RCC 7860 (cell line): ENCODE measurements at places on chromosomes 3 and 15.

DNA sequence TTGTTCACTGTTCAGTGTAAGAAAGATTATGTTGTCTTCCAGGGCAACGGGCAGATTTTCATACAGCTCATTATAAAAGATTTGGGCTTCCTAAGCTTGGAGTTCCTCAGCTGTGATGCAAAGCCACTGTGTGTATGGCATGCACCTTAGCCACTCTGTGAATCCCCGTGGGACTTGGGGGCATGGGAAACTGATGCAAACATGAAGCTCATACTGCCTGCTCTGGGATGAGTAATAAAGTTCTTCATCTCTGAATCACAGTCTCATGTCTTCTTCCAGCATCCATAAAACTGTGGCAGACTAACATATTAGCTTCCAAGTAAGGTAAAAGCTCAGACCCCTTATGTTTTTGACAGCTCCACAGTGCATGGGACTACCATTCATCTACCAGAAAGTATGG is 154.3 kb upstream of the RORA start:
- no peak for DNase-seq

- DNase-seq, result no peak
Observed at GRCh38 chr3:46367811-46368210, 2.9 kb upstream of the CCR5 start.

GRCh38 chr3:149415484-149415883 is 38.0 kb upstream of the TM4SF1 start:
- DNase-seq, result no peak

GRCh38 chr3:435161-435560 is 238.6 kb downstream of the CHL1 start:
- no peak for DNase-seq

GRCh38 chr15:63495343-63495742 is 9.1 kb upstream of the USP3 start:
- no peak for DNase-seq

DNA sequence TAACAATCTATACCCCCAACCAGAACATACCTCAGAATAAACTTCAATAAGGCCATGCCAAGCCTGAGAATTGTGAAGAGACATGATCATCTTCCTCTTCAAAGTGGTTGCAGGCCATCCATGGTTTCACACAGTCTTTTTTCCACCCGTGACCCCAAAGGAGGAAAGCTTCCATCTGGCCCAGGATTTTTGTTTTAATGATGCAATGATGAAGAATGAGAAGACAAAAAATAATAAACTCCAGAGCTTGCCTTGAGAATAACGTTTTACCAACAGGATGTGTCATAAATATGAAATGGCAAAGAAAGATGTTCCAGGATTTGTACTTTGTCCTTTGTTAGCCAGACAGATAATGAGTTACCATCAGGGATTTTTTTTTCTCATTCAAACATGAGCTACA is 201.9 kb downstream of the WNT5A start:
- no peak for DNase-seq

GRCh38 chr3:86774082-86774691 is 216.8 kb downstream of the VGLL3 start:
- peak; percentile 23 for DNase-seq

- DNase-seq, result no peak
Observed at GRCh38 chr15:20348900-20349773, 192.5 kb downstream of the GOLGA6L6 start.

DNA sequence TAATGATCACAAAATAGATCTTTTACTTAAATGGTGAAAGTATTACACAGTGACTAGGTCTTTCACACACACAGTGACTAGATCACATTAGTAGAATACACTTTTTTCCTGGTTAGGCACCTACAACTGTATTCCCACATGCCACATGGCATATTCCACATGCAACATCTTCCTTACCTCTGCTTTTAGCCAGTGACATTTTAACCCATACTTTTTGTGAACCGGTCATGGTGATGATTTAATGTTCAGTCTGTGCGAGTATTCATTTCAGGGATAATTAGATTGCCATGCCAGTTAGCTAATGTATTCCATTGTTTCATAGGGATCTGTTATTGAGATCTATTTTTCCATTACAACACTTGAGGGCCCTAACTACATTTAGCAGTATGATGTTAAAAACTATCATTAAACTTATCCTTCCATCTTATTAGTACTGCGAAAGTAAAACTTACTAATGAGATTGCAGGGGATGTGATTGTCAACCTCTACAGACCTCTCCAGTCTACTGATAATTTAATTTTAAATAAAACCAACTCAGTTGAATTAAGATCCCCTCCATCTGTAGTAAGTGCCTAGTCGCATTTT is 28.3 kb downstream of the TSEN2 start:
- no peak for DNase-seq

DNA sequence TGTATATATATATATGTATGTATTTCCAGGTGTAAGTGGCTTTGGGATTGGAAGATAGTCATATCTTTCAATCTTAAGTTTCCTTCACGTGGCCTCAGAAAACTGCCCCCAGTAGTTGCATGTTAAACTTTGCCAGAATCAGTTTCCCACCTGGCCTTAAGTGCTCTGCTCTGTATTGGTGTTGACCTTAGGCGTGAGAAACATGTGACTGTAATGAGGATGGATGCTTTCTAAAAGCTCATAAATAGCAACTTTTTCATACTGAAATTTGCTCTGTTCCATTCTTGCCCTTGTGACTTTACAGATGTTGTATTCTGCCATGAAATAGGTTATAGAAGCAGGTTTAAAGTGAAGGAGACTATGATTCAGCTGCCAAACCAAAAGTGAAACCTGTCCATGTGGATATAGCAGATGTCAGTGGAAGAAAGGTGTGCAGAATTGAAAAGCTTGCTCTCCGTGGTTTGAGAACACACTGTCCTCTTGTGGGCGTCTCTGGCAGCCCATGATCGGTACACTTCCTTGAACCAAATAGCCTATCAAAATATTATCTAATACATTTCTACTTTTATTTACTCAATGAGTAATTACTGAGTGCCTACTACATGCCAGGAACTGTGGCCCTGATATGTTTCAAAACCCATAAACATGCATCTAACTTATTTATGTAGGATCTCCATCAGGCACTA is 15.8 kb downstream of the SCG5 start:
- DNase-seq, result no peak

DNA sequence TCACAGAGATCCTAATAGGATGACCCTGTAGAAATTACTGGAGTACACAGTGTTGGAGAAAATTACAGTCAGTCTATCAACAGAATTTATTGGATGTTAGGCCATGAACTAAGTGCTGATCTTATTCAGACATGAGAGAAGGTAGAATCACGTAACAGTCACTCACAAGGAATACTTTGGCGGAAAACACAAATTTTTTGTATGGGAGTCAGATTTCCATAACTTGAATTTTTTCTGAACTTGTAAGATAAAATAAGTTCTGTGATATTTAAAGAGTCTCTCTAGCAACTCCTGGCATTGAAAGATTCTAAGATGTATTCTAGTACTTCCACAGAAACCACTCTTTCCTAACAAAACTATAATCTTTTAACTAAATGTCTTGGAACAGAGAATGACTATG is 178.8 kb upstream of the MME start:
- no peak for DNase-seq

DNA sequence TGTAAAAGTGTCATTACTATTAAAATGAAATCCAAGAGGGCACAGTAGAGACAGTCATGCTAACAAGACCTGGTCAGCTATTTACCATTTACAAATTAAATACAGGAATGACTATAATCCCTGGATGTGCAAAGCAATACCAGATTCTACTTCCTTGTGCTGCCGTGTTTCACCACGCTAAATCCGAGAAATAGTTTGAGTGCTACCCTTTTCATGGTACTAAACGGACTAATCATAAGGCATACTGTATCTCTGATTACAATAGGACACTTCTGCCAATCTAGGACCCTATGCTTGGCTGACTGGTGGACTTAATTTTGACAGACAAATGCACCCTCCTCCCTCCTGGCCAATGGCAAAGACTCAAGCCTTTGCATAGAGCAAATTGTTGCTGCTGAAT is 63.0 kb upstream of the NR2F2 start:
- DNase-seq, result no peak

DNA sequence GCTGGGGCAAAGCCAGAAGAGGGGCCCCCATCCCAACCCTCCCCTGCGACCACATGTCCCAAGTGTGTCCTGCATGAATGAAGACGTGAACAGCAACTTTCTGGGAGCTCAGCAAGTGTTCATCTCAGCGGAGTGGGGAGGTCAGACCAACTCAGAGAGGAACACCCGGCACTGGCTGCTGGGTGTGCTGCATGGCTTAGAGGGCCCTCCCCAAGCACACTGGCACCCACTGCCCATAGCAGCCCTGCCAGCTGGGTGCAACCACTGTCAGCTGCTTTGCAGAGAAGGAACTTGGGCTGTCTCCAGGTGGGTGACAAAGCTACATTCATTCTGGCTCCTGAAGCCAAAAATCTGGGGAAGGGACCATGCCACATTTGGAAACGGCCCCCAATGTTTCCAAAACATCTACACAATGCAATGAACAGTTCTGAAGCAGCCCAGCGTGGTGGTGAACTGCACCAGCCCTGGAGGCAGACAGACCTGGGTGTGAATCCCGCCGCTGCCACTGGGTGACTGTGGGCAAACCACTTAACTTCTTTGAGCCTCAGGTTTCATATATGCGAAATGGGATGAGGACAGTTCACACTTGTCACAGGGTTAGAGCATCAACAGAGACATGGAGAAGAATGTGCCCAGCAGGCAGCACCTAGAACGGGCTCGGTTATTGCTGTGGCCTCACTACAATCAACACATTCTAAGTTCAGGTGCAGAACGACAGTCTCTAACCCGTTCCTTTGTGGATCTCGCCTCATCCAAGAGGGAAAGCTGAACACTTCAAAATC is 145.4 kb downstream of the NUP210 start:
- DNase-seq, result no peak

GRCh38 chr3:160998581-160998980 is 106.6 kb downstream of the B3GALNT1 start:
- no peak for DNase-seq

- DNase-seq, result no peak
Observed at GRCh38 chr3:126424039-126424717, 29.5 kb downstream of the CFAP100 start.

DNA sequence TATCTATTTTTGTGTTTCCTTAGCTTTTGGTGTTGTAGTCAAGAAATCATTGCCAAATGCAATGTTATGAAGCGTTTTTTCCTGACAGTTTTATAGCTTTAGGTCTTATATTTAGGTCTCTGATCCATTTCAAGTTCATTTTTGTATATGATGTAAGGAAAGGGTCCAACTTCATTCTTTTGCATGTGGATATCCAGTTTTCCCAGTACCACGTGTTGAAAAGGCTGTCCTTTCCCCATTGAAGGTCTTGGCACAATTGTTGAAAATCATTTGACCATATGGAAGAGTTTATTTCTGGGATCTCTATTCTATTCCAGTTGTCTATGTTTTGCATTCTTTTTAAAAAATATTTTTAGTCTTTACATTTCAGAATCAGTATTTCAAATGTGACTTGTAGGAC is 14.6 kb upstream of the SNRPN start:
- DNase-seq, result no peak

DNA sequence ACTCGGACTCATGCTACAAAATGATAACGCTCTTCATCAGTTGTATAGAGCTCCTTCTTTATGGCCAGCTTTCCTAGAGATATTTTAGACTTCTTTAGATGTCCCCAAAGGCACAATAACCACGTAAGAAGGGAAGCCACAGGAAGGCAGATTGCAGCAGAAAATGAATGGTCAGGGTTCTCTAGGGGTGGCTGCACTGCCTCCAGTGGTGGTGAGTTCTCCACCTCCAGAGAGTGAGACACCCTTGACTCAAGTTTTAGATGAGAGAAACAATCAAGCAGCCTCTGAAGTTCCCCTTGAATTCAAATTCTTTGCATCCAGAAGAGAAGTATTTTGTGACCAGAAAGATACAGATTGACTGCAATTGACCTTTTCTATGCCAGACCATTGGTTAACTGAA is 191.5 kb downstream of the TP63 start:
- no peak for DNase-seq

- DNase-seq, result no peak
Observed at GRCh38 chr3:100533176-100533575, 40.8 kb downstream of the TMEM45A start.

GRCh38 chr3:10319804-10320203 is 1.1 kb downstream of the SEC13 start:
- DNase-seq, result no peak

- DNase-seq, result peak; percentile 36
Observed at GRCh38 chr3:124995460-124995994, 60.3 kb downstream of the HEG1 start.

- DNase-seq, result no peak
Observed at GRCh38 chr3:118436697-118437262, 597.9 kb downstream of the IGSF11 start.

DNA sequence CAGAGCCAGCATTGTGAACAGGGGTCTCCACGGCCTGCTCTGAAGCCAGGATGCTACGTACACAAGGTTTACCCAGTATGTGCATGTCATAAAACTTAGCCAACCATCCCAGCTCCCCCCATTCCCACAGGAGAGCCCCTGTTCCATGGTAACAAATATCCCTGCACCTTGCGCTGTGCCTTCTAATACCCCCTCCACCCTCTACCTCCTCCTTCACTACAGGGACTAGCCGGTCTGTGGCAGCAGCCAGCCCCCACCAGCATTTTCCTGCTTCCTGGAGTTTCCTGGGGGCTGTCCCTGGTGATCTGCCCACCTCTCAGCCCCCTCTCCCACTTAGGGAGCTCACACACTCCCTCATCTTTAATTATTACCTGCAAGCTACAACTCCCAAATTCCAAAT is 20.4 kb downstream of the ACSBG1 start:
- no peak for DNase-seq

GRCh38 chr3:53754325-53754724 is 91.9 kb downstream of the CHDH start:
- DNase-seq, result no peak

DNA sequence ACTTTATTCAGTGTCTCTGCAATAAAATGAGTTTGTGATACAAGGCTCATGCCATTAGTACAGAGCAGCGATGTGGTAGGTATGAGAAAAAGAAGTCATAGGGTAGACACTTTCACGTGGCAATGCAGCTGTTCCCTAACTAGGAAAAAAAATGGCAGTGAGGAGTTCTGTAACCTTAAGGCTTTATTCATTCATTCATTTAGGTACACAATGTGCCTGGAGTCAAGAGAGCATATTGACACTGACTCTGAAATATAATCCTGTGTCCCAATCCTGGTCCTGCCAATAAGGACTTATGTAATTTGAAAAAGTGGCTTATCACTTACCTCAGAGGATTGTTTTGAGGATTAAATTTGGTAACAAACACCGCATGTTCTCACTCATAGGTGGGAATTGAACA is 173.0 kb upstream of the AZI2 start:
- DNase-seq, result no peak

- no peak for DNase-seq
Observed at GRCh38 chr3:95394286-95394685, 1331.4 kb downstream of the NSUN3 start.

- DNase-seq, result no peak
Observed at GRCh38 chr3:61613666-61614065, 52.3 kb downstream of the PTPRG start.

DNA sequence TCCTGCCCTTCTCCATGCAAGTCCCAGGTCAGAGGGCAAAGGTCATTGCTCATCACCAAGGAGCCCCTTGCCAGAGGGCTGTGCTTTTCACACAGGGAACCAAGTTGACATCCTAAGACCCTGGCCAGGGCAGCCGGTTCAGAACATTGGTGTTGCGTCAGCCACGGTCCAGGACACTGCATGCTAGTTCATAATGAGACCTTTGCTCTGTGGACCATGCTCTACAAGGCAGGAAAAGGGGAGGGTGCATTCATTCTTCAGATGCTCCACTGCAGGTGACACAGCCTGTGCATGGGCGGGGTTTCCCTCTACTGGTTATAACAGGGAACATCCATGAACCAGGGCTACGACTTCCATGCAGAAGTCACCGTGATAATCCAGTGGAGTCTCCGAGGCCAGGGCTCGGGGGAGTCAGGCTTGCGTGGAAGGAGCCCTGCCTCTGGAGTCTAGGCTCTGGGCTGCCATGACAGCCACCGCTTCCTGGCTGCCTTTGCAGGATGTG is 81.6 kb downstream of the OCA2 start:
- DNase-seq, result no peak
